ENCODE measurements at places on chromosomes 1 and 21.

GRCh38 chr1:199272628-199273086 is 633.8 kb downstream of the PTPRC start:
- peak; percentile 15 for DNase-seq

GRCh38 chr1:230747890-230748800 is 957 bp downstream of the CAPN9 start:
- no peak for DNase-seq

- DNase-seq: no peak
Measured at GRCh38 chr21:41666641-41667081, 100.2 kb downstream of the RIPK4 start.

DNA sequence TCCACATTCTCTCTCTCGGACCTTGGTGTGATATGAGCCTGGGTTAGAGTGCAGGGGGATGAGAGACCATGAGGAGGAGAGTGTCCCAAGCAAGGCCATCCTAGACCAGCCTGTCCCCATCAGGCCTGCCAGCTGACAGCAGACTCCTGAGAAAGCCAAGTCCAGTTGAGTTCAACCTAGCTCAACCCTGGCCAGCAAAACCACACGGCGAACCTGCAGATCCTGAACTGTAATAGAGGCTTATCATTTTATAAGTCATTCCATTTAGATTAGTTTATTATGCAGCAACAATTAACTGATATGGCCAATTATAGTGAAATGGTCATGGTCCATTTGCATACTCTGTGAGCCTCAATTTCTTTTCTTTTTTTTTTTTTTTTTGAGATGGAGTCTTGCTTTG is 36.4 kb upstream of the ARHGEF10L start:
- no peak for DNase-seq

DNA sequence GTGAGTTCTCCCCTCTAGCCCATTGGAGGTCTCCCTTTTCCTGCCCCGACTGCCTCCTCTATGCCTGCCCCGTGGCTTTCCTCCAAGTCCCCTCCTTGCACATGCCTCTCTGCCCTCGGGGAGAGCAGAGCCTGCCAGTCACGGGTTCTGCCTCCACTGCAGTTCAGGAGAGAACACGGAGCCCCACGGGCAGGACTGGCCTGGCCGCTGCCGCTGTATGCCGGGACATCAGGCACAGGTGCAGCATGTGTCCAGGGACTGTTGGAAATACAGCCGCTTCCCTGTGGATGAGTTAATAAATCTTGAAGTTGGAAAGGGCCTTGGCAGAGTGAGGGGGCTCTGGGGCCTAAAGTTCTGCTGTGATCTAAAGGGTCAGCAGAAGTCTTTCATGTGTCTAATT is 676.6 kb downstream of the MATN1 start:
- no peak for DNase-seq

- no peak for DNase-seq
Measured at GRCh38 chr1:56533197-56533596, 46.2 kb downstream of the PLPP3 start.

DNA sequence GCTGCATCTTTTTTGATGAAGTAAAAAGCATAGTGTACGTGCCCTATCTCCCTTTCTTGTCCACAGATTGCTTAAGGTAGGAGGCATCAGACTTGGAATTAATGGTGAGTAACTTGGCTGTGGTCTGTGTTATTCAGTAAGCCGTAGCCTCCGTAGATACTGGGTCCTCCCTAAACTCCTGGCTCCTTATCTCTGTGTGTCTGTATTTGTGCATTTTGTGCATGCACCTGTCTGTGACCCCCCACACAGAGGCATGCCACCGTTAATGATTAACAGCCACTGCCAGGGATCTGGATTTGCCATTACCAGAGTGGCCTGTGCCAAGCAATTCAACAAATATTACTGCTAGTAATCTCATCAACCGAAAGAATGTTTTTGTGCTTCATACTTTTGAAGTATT is 31.9 kb downstream of the MAP3K21 start:
- DNase-seq: no peak

GRCh38 chr21:28991861-28992525 is 684 bp downstream of the LTN1 start:
- no peak for DNase-seq

GRCh38 chr1:26015358-26015757 is 6.2 kb upstream of the EXTL1 start:
- DNase-seq: no peak

DNA sequence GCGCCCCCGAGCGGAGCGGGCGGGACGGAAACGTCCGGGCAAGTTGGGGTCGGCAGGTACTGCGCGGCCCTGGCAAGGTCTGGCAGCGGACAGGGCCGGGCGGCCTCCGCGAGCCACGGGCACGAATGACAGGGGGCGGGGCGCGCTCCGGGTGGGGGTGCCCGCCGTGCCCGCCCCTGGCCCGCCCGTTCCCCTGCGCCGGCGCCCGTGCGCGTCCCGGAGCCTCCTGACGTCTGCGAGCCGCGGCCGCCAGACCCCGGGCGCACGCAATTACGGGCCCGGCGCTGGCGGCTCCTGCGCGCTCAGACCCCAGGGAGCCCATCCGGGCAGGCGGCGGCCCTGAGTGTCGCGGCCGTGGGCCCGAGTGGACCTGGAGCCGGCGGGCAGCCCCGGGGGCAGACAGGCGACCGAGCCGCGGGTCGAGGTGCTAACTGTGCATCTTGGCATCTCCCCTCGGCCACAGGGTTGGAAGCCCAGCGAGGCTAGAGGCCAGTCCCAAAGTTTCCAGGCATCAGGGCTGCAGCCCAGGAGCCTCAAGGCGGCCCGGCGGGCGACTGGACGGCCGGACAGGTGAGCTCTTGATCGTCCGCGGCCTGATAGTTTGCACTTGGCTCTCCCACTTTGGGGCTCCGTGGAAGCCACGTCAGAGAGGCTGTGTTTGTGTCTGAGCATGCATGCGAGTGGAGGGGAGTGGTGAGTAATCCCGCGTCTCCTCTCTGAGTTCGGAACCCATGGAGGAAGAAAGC is 918 bp downstream of the MIB2 start:
- DNase-seq: no peak

- no peak for DNase-seq
Measured at GRCh38 chr21:26572076-26572701, 897 bp downstream of the CYYR1 start.

- peak; percentile 62 for DNase-seq
Measured at GRCh38 chr1:156860628-156861423, at the start of gene NTRK1. Gene NTRK1 (plus strand): TSS chr1:156860865. CDS start chr1:156860935, 70 bp downstream.

GRCh38 chr1:171635661-171636060 is 13.6 kb downstream of the MYOCOS start:
- DNase-seq: no peak

DNA sequence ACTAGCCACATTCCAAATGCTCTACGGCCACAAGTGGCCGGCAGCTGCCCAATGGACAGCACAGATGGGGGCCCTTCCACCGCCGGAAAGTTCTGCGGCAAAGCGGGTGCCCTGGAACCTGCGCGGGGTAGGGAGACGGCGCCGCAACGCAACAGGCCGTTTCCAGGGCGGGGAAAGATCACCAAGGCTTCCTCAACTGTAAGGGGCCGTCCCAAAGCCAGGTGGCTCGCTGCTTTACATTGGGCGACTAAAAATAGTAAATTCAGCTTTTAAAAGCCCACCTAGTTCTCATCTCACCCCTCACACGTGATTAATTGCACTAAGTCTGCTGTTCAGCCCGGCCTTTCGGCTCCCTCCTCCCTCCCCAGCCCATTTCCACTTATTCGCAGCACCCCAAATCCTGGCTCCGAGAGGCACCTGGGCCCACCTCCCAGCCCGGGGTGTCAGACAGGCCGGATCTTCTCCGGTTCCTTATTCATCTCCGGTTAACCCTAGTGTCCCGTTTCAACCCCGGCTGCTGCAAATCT is 643 bp downstream of the CFAP298 start:
- no peak for DNase-seq

DNA sequence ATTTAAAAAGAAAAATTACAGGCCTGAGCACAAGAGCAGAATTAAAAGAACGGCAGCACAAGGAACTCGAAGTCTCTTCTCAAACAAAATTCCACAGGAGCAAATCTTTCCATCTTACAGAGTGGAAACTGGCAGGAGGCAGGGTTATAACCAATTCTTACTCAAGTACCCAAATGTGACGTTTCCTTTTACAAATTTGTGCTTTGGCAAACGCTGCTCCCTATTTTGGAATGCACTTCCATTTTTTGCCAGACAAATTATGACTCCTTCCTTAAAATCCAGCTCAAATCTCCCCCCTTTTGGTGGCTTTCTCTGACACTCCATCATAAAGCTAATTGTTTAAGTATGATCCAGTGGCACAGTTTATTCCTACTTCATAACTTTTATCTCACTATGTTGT is 7.8 kb downstream of the ERI3 start:
- no peak for DNase-seq

DNA sequence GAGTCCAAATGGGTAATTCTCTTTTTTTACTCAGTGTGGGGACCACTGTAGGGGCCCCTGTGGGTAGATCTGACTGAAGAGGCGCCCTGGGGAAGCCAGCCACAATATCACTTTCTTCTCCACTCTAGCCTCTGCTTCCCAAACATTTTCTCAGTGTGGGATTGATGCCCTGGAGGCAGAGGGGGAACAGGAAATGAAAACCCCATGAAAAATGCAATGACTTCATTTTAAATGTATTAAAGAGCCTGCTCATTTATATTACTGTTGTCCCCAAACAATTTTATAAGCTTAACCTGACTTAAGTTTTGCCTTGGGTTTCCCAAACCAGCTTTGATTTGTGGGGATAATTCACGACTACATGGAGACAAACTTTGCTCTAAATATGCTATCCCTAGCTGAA is 181.9 kb downstream of the C1orf94 start:
- DNase-seq: no peak

- DNase-seq: no peak
Measured at GRCh38 chr1:70475023-70475422, 64.0 kb downstream of the CTH start.

DNA sequence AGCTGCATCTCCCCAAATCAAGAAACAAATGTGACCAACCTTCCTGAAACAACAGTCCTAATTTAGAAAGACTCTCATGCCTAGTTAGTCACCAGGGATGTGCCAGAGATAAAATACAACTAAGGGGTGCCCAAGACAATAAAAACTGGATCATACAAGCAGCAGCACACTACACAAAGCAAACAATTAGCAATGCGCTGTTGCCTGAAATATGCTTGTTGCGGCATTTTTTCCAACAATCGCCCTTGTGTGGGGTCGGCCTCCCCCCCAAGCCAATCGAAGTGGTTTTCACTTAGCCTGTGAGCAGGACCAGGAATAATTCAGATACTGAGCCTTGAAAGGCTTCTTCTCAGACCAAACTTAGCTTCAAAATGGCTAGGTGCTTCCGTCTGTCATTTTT is 1.4 kb upstream of the STMN1 start:
- DNase-seq: peak; percentile 86

GRCh38 chr1:32892368-32893197 is 6.3 kb downstream of the HPCA start:
- no peak for DNase-seq

- no peak for DNase-seq
Measured at GRCh38 chr21:17570786-17571185, 41.9 kb downstream of the BTG3 start.

GRCh38 chr1:203325418-203326091 is 20.2 kb downstream of the BTG2 start:
- no peak for DNase-seq

DNA sequence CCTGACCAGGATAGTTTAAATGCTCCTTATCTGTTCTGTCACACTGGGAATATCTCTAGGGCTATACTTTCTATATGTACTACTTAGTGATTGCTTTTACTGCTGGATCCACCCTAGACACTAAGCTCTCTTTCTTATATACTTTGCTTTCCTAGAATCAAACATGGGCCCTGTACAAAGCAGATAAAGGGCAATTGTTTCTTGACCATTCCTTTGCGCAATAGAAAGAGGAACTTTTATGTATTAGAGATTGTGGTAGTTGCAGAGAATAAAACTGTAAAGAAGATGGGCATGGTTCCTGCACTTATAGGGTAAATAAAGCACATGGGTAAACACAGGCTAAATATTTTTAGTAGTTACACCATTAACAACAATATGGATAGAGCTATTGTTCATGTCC is 58.8 kb downstream of the ATP6V1G3 start:
- DNase-seq: no peak

DNA sequence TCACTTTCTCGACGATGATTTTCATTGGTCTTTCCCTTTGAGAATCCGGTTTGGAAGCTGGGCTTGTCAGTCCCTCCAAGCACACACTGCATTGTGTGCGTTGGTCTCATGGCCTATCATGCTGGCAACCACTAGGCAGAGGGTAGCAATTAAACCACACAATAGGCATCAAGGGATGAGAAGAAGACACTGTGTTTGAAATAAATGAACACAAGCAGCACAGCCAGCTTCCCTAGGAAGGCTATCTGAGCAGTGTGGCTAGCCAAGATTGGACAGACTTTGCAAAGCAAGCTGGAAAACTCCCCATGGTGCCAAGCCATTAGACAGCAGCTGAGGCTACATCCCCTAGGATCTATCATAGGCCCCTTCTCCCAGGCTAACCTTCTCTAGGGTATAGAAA is 288.7 kb downstream of the NUF2 start:
- no peak for DNase-seq

DNA sequence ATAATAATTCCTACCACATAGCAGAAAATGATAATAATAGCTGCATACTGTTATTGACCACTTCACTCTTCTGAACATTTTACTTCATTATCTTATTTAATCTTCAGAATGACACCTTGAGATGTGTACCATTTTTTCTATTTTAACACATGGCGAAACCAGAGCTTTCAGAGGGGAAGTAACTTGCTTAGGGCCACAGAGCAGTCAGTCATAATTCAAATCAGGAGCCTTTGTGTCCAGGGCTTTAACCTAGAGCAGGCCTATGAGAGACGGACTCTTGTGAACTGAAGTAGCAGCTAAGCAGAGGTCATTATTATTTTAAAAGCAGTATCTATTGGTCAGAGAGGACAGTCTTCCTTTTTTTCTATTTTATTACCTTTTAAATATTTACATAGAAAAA is 114.0 kb downstream of the ROR1 start:
- no peak for DNase-seq

GRCh38 chr1:1099506-1100183 is 16.2 kb downstream of the C1orf159 start:
- DNase-seq: no peak

DNA sequence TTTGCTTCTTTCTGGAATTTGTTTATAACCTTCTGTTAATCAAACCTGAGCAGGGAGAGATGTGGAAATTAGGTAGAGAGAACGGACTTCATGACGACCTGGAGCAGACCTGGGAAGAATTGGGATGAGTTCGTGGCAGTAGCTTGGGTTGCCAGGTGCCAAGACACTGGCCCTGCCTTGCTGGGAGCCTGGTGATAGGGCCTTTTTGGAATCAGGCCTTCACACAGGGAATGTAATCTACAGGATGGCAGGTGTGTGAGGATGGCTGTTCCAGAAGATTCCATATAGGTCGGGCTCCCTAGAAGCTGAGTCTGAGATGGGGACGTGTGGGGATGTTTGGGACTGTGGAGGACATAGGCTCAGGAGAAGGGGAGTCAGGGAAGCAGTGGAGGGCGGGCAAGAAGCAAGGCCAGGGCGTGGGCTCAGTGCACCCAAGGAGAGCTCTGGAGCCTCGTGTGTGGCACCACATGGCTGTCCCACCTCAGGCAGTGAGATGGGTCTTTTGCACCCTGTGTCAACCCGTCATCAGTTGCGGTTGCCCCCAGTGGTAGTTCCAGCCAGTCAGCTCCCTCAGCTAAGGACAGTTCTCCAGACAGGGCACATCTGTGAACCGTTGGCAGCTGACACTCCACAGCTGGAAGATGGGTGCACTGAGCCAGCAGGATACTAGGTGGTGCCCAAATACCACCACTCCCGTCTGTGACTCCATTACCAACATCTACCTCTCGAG is 395.9 kb downstream of the MATN1 start:
- no peak for DNase-seq

All from spinal cord (tissue), 10 donors.